ENCODE measurements at places on chromosomes 6 and 20.

GRCh38 chr20:18986146-18986830 is 172.7 kb downstream of the SCP2D1 start:
- no peak for DNase-seq

GRCh38 chr20:14685183-14685582 is 347.8 kb upstream of the FLRT3 start:
- DNase-seq: no peak

DNA sequence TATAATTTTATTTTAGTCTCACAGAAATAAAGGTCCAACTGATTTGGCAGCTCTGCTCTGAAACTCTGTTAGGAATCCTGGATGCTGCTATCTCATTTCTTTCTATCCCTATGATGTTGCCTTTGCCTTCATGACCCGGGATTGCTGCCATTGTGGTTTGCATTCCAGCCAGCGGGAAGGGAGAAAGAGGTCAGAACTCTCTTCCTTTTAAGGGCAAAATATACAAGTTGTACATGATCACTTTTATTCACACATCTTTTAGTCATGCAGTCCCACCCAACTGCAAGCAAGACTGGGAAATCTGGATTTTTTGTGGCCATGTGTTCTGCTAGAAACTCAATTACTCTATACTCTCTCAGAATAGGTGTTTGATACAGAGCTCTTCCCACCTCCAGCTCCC is 263.1 kb upstream of the ZFP64 start:
- DNase-seq: no peak

DNA sequence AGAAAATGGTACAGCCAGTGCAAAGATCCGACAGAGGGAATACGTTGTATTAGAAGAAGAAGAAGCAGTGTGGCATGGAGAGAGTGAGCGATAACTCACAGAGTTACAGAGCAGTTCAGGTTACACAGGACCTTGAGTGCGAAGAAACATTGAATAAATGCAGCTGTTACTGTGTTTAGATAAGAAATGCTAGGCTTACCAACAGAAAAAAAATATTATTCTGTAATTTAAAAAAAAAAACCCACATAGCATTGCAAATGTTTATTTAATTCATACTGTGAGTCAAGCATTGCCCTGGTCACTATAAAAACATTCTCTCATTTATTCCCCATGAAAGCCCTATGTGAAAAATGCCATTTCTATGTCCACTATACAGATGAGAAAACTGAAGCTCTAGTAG is 373.4 kb upstream of the EPHA7 start:
- DNase-seq: no peak

DNA sequence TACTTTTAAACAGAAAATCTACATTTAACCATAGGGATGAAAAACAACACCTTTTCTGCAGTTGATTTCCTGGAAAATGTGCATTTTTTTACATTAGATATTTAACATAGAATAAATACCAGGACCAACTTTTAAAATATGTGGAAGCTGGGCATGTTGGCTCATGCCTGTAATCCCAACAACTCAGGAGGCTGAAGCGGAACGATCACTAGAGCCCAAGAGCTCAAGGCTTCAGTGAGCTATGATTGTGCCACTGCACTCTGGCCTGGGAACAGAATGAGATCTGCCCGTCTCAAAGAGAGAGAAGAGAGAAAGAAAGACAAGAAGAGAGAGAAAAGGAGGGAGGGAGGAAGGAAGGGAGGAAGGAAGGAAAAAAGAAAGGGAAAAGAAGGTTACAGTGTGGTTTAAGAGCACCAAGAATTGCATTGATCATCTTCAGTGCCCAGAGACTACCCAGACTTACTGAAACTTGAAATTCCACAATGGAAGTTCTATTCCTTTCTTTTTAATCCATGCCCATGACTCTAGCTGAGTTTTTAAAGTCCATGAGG is 189.4 kb upstream of the ARID1B start:
- DNase-seq: no peak

DNA sequence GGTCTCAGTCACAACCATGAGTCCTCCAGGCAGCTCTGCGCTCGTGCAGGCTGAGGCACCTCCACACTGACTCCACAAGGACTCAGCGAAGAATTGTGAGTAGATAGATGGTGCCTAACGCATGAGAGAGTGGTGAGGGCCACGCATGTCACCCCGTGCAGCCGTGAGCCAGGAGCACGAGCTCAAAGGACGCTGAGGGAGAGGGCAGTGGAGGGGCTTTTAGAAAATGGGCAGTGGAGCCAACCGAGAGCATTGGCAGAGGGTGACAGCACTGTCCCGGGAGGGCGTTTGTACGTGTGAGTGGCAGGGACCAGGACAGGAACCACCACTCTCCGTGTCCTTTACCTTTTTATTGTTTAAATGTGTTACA is 105.6 kb downstream of the PSMB1 start:
- DNase-seq: no peak

DNA sequence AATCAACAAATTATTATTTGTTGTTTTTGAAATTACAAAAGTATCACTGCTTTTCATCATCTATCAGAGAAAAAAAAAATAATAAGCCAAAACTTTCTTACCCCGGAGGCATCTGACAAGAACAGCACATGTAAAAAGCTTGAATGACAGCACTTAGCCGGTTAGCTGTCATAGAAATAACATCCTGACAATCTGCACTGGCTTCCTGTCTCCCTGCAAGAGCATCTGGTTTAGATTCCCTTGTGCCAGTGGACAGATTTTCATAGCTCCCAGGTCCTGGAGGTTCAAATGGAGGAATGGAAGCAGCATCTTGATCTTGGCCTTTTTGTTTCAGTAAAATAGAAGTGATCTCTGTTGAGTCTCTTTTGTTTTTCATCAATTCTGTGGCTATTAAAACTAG is 74.8 kb downstream of the HACE1 start:
- no peak for DNase-seq

DNA sequence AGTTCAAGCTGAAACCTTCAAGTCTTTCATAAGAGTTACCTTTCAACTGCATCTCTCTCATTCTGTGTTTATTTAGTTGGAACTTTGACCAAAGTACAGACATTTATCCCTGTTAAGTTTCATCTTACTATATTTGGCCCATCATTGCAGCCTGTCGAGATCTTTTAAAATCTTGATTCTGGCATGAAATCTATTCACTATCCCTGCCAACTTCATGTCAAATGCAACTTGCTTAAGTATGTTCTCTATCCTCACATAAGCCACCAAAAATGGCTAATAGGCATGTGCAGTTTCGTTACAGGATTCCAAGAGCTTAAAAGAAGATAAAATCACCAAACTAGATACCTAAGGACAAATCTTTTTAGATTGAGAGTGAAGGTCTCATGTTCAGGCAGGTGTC is 117.5 kb upstream of the KCNQ5 start:
- no peak for DNase-seq

GRCh38 chr20:48175261-48175660 is 390.0 kb upstream of the SULF2 start:
- no peak for DNase-seq

GRCh38 chr6:127462376-127462775 is 3.2 kb upstream of the KIAA0408 start:
- no peak for DNase-seq

DNA sequence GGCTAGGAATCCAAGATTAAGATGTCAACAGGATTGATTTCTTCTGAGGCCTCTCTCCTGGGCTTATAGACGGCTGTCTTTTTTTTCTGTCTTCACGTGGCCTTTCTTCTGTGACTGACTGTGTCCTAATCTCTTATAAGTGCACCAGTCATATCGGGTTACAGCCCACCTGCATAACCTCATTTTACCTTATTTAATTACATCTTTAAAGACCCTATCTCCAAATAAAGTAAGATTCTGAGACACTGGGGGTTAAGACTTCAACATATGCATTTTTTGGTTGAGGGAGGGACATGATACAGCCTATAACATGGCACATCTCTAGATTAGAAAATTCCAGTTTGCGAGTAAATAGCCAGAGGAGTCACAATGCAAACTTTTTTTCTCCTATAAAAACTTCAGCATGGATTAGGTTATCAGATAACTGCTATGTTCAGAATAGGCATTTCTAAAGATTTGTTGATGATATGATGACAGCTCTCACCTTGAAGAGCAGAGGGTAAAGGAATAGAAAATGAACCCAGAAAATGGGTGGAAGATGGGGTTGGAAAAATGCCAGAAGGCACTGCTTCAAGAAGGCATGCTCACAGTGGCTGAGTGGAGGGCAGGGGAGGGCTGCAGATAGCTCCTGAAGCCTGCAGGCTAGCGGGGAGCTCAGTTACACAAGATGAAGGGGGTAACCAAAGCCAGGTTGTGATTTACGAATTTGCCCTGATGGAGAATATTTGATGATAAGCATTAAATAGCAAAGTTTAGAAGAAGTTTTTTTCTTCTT is 8.7 kb upstream of the PDE7B start:
- DNase-seq: no peak

DNA sequence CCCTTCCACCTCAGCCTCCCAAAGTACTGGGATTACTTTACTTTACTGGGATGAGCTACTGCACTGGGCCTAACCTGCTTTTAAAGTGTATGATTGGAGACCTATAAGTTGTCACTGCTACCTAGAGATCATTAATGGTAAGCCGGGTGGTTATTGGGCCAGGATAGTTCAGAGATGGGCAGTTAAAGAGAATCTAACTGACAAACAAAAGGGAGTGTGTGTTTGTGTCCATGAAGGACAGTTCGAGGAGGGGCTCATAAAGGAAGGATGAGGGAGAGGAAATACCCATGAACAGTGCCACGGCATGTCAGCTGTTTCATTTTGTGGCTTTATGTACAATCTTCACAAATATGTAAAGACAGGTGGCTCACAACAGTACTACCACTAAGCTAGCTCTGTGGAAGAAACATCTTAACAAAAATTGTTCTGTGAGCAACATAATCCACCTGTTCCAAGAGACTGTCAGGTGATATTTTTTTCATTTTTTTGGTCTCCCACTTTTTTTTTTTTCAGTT is 69.7 kb upstream of the FAM8A1 start:
- no peak for DNase-seq

DNA sequence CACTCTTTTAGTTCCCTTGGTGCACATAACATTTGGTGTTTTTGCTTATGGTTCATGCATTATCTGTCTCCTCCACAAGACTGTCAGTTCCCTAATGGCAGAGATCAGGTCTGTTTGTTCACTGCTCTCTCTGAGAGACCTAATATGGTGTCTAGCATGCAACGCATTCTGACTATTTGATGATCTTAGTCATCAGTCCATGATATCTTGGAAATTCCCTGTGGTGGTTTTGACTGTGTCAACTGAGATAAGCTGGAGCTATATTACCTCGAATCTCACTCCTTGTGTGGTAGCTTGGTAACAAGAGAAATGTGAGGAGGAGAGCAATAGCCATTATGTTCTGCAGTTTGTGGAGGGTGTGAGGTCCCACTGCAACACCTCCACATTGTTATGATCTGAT is 229.8 kb downstream of the FRK start:
- no peak for DNase-seq

DNA sequence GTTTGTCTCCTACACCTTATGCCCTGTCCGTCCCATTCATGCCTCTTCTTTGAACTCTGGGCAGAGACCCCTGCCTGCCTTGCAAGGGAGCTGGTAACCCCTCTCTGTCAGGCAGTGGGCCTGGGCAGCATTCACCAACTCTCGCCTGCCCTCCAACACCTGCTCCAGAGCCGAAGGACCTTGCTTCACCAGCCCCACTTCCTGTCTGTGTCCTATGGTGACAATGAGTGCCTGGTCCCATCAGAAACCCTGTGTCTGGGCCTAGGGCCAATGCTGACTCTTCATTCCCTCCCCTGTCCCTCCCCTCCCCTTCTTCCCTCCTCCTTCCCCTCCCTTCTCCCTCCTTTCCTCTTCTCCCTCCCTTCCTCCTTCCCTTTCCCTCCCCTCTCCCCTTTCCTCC is 22.8 kb upstream of the PCMTD2 start:
- no peak for DNase-seq

- no peak for DNase-seq
Observed at GRCh38 chr6:3594201-3594600, 137.4 kb upstream of the SLC22A23 start.

DNA sequence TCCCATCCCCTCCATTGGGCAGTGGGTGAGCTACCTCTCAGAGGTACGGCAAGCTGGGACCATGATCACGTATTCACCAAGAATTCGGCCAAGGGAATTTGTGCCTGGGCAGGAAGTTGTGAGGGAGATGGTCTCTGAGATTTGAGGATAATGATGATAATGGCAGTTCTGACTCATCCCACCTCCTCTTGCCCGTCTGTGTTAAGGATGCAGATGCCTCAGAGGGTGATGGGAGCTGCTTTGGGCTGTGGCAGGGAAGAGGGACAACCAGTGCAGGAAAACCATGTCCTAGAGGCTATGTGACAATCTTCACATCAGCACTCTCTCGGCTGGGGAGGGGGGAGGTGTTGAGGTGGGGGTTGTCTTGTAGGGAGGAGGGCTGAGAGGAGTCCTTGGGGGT is 4.3 kb downstream of the TGM6 start:
- DNase-seq: no peak

DNA sequence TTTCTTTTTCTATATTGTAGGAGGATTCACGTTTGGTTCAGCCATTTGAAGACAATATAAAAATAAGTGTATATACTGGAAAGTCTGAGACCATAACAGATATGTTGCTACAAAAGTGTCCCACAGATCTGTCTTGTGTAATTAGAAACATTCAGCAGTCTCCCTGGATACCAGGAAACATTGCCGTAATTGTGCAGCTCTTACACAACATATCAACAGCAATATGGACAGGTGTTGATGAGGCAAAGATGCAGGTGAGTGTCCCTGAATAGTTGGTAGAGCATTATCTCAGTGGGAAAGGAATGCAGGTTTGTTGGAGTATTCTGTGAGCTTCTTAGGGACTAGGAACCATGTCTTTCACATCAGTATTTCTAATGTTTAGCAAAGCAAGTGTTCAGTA is 18.3 kb upstream of the ADGRF4 start:
- no peak for DNase-seq

- no peak for DNase-seq
Observed at GRCh38 chr6:72564231-72564630, 57.6 kb upstream of the KCNQ5 start.

GRCh38 chr6:24861934-24862333 is 63.2 kb upstream of the ARMH2 start:
- no peak for DNase-seq

DNA sequence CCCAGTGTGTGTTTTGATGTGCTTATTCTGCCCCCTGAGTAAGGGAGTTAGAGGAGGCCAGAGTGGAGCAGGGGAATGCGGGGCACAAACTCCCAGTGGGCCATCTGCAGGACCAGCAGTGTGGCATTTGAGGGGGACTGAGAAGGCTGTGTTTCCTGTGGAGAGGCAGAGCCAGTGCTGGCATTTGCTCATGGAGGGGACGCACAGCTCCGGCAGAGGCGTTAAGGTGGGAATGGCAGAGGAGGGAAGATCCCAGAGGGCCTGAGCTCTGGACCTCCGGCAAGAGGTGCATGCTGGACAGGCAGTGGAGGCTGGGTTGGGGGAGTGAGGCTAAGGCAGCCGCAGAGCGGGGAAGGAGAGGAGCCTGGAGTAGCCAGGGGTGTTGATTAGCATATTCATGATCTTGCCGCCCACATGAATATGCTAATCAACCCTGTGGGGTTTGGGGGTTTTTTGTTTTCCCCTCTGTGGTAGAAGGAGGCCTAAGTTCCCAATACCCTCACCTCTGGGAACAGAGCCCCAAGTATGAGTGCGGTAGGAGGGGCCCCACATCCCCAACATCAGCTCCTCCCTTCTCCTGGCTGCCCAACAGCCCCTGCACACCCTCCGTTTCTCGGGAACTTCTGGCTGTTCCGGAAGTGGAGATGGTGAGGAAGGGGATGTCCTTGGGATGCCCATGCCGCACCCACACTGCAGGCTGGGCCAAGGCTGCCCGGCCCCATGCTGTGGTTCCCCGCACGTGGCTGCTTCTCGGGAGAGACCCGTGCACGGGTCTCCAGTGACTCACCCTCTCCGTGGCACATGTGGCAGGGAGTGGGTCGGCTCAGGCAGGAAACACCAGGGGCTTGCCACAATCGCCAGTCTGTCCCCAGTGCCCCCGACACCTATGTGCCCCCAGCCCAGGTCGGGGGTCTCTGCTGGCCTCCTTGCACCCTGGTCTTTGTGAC is 33.8 kb downstream of the DLGAP4 start:
- no peak for DNase-seq

Data from stimulated activated CD4-positive, alpha-beta T cell treated with anti-CD3 and anti-CD28 coated beads, Interleukin-1b, Interleukin-23, amount 100 ng/mL, for 24 hours (primary cell).